AG09319 (cell line): ENCODE measurements at places on chromosomes 3 and 15.

DNA sequence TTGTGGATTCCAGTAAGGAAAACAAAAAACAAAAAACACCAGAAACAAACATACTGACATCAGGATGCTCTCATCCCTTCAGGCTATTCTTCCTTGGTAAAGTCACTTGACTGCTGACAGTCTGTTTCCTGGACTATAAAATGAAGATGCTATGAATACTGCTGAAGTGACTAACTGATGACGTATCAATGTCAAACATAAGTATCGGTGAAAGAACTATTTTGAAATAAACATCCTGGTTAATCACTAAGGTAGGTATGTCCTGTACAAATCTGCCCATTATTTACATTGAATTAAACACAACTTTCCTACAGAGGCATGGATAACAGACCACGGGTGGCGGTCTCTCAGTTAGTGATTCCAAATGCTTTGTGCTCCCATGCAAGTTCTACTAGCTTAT lies 45.9 kb downstream of the CHAC1 start:
- DNase-seq = no peak

DNA sequence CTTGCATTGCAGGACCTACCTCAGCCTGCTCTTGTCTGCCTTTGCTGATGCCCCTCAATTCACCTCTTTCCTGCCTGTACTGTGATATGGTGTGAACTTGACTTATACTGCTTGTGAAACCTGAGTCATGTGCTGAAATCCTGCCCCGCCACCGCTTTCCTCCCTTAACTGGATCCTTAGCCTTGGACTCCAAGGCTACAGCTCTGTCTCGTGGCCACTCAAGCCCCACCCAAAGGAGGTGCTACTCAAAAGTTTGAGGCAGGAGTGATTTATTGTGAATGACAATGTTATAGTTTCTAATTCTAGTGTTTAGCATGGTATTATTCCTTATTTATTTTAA lies 56.1 kb downstream of the MYZAP start:
- DNase-seq = peak; percentile 30

DNA sequence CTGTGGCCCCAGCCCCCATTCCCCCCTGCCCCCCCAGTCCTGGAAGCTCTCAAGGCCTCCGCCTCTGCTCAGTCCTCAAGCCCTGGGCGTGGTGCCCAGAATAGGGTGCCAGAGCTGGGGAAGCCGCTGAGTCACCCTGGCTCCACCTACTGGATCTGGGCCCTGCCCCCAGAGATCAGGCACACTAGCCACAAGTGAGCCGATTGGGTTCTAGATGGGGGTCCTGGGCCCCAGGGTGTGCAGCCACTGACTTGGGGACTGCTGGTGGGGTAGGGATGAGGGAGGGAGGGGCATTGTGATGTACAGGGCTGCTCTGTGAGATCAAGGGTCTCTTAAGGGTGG lies 5.7 kb downstream of the EIF4G1 start:
- DNase-seq = peak; percentile 95

- peak; percentile 1 for DNase-seq
Measured at GRCh38 chr15:48190932-48191573, 412 bp upstream of the CTXN2 start.

GRCh38 chr3:3625544-3626271 lies 173.5 kb upstream of the LRRN1 start:
- no peak for DNase-seq

DNA sequence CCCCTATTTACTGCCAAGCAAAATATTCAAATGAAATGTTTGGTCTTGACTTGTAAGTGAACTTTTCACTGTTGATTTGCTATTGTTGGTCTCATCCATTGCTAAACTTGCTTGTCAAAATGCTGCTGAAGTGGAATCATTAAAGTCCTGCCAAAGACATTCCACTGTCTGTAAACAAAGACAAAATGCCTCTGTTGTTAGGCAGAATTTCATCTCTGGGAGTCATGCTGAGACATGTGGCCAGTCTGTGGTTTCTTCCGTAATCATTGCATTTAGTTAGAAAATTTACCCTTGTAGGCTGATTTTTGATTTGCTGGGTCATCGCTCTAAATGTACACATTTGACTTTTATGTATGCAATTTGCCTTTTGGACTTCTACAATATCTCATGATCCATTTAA lies 577.7 kb downstream of the MECOM start:
- peak; percentile 95 for DNase-seq

DNA sequence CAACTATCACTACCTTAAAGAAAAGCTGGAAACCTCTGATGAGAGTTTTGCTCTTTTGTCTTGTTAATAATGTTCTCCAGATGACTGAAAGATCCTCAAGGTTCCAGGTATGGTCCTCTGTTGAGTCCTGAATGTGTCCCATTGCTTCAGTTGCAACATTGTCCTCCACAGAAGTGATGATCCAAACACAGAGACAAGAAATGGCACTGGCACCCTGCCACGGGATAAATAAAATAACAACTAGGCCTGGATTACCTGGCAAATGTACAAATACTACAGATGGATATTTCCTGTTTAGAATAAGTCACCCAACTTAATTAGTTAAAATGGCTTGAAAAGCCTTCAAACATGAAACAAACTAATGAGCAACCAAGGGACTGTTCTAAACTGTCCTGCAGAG lies 58.3 kb downstream of the EIF3J start:
- no peak for DNase-seq

DNA sequence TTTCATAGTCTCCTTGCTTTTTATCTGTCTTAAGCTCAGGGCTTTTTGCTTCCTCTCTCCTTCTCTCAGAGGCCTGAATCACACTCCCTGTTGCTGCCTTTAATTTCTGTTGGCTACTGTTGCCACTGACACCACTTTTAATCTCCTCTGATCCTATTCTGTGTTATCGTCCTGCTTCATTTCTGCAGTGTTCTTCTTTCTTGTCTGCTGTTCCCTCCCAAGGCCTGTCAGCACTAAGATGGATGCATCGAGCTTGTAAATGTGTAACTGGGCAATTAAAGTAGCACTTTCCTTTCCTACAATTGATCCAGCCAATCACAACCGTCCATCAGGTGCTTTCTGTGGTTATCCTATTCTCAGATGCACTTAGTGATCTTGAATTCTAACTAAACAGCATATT lies 71.3 kb upstream of the VEPH1 start:
- no peak for DNase-seq

- no peak for DNase-seq
Measured at GRCh38 chr3:196195664-196196265, 15.4 kb downstream of the ZDHHC19 start.

DNA sequence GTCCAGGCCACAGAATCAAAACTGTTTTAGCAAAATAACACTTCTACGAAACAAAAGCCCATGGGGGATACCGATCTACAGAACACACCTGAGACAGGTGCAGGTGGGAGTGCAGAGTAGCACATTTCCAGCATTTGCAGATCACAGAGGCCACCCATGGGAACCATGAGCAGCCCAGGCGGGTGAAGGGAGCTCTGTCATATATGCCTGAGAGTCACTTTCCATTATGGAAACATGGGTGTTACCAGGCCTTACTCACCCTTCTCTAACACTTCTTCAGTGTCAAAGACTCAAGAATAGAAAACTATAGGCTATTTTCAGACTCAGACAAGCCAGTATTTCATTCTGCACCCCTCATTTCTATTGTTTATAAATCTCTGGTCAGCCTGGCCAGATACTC lies 3.5 kb downstream of the PLA1A start:
- no peak for DNase-seq

GRCh38 chr3:129888771-129889170 lies 4.7 kb downstream of the TMCC1 start:
- DNase-seq = peak; percentile 58

DNA sequence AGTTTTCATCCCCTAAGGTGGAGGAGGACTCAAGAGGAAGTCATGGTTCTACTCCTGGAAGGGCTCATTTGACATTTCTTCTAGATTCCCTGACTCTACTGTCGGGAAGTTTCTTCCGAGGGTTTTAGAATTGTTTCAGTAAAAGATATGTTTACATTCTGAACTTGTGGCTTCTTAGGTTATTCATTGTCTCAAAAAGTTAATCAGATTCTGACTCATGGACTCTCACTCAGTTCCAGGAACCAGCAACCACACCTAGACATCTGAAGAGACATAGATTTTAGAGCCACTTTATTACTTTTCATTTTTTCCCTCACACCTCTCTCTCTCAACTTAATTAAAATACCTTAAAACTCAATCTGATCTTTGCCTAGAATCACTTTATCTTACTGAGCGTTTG lies 862.6 kb downstream of the AGBL1 start:
- no peak for DNase-seq

DNA sequence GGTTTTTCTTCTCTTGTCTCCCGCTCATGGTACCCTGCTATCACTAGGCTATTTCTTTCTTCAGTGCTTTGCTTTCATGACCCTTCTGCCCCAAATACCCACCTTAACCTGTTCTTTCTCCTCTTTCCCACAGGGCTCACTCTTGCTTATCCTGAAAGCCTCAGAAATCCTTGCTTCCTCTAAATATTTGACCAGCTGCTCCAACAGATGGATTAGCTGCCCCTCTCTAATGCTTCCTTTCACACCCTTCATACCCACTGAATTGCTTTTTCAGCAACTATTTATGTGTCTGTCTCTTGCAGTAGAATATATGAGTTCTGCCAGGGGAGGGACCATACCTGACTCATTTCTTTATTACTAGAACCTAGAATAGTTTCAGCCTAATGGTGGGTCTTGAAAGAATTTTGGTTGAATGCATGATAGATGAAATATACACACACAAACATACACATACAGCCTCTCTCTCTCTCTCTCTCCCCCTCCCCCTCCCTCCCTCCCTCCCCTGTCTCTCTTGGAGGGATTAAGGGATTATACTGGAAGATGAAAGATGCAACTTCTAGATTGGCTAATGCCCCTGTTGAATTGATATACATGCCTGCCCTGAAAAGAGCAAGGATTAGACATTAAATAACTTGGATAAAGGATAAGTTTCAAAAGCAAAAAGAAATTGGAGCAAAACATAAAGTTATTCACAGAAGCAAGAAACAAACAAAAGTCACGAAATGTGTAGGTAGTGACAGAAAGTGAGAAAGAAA lies 95.0 kb upstream of the GADL1 start:
- DNase-seq = no peak

DNA sequence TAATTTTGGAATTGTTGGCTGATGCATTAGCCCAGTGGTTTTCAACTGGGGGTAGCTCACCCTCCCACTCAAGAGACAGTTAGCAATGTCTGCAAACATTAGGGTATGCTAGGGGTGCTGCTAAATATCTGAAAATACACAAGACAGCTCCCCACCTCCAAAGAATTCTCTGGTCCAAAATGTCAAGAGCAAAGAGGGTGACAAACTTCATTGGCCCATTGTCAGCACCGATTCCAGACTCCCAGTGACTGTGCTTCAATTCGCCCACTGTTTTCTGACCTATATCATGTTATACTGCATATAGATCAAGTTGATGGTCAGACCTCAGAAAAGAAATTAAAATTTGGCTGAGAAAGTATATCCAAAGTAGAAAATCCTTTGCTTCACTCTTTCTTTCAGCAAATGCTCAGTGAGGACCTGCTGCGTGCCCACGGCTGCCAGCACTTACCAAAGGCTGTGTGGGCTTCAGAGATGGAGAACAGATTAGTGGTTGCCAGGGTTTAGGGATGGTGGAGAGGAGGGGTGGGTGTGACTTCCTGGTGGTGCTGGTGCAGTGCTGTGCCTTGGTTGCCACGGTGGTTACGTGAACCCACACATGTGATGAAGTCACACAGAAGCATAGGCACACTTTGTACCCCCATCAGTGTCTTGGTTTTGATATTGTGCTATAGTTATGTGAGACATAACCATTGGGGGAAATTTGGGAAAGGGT lies 204.0 kb downstream of the PLCL2 start:
- DNase-seq = no peak

GRCh38 chr3:83426300-83426699 lies 1532.5 kb upstream of the CADM2 start:
- no peak for DNase-seq

GRCh38 chr3:177378168-177378567 lies 180.9 kb upstream of the TBL1XR1 start:
- DNase-seq = no peak

DNA sequence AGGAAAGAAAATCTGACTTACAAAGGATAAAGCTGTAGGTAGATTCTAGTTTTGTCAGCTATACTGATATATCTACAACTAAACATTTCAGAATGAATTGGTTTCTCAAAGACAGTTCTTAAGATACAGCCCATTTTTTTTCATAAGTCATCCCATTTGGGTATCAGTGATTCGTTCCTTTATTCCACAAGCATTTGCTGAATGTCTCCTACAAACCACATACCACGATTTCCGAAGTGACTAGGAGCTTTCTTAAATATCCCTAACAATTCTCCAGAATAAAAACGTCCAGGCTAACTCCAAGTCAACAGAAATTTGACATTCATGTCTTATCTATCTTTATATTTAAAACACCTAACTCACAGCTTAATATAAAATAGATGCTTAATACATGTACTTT lies 59.8 kb downstream of the TP53BP1 start:
- no peak for DNase-seq

- no peak for DNase-seq
Measured at GRCh38 chr15:38079236-38079635, 144.8 kb downstream of the TMCO5A start.

GRCh38 chr15:25803541-25803940 lies 59.6 kb downstream of the ATP10A start:
- no peak for DNase-seq

- DNase-seq = no peak
Measured at GRCh38 chr3:52208556-52208955, 10.6 kb downstream of the ALAS1 start.

DNA sequence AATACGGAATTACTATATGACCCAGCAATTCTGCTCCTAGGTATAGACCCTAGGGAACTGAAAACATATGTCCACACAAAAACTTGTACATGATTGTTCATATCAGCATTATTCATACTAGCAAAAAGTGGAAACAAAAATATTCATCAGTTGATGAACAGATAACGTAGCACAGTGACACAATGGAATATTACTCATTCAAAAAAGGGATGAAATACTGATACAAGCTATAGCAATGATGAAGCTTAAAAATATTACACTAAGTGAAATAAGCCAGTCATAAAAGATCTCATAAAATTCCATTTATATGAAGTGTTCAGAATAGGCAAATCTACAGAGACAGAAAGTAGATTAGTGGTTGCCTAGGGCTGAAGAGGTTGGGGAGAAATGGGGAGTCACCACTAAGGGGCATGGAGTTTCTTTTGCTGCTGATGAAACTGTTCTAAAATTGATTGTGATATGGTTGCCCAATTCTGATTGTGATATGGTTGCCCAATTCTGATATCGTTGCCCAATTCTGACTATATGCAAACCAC lies 10.5 kb downstream of the C15orf61 start:
- DNase-seq = no peak

DNA sequence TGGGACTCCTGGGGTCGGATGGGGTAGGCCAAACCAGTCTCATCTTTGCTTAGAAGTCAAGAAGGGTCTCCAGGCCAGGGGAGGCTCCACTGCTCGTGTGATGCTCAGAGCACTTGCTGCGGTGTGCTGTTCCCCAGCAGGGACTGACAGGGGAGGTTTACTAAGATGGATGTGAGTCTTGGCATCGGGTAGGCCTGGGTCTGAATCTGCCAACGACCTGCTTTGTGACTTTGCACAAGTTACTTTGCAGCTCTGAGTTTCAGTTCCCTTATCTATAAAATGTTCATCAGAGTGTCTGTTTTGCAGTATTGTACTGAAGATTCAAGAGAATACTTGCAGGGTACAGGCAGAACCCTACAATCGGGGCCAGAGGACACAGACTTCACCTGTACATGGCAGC lies 17.3 kb upstream of the CDCP1 start:
- no peak for DNase-seq

- DNase-seq = no peak
Measured at GRCh38 chr3:126208182-126208581, 27.8 kb upstream of the ALDH1L1 start.
